ENCODE measurements at places on chromosomes 2 and 18.

DNA sequence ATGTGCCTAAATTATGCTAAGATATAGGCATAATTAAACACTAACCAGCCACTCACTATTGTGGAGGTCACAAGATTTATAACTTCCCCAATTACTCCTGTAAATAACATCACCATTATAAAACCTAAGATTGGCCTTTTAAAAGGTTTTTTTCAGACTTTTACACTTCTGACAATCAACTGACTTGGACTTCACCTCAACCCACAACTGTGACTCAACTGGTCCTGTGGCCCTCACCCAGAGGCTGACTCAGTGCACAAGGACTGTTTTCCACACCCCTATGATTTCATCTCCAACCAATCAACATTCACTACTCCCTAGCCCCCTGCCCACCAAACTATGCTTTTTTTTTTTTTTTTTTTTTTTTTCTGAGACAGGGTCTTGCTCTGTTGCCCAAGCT lies 11.6 kb downstream of the TTR start:
- DNase-seq = peak; percentile 10

- DNase-seq = no peak
Observed at GRCh38 chr2:23423062-23423872, 38.3 kb downstream of the KLHL29 start.

DNA sequence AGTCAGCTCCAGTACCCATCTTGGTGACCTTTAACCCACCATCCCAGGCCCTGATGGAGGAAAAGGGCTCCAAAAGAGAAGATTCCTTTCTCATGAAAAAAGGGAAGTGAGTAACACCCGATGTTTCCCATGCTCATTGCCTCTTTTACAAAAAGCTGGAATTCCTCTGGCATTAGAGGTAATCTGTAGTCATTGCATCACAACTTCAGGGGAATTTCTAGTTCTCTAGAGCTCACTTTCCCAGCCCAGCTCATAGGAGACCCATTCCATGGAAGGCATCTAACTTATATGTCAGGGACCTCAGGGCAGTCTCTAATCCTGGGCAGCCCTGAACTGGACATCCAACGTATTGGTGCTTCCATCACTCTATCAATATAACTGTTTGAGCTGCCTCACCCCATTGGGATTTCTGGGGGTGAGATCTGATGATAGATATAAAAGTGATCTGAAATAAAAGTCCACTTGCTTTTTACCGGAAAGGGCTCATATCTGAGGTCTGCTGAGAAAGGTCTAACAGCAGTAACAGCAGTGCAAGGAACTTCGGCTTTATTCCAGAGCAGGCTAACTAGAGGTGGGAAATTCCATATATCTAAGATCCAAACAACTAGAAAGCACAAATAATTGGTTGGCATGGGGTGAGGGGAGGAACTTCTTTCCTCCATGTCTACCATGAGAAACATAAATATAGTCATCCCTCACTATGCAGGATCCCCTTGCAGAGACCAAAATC lies 106.1 kb downstream of the ETAA1 start:
- DNase-seq = no peak

DNA sequence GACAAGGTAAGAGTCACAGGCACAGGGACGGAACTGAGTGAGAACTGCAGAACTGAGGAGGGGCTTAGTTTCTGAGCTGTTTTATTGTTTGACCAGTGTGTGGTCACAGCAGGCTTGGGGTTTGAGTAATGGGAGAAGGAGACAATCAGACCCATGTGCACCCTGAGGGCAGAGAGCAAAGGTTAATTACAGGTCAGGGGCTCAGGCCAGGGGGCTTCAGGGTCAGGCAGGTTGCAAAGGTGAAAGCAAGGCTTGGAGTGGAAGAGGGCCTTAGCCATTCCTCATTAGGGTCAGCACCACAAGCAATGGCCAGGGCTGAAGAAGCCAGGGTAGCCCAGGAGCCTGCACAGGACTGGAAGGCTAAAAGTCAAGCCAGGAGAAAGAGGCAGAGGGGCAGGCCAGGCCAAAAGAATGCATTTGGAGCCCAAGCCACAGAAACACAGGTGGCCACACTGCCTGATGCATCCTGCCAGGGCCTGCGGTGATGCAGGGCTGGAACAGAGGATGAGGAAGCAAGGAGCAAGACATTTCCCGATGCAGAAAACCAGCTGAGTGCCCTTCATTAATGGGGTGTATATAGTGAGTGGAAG lies 209.8 kb upstream of the GYPC start:
- DNase-seq = no peak

DNA sequence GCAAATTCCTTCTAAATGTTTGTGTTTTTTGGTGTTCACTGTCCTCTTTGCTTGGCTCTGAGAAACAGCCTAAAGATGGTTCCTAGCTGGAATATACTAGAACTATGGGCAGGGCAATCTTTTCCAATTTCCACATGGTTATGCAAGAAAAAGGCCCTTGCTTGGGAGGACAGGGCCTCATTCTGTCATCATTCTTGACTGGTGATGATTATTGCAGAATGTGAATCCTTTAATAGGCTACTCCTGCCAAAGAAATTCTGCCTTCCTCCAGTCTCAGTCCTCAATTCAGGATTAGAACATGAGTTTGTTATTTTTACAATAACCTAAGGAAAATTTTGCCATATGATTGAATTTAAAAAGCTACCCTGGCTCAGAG lies 218.7 kb downstream of the HNMT start:
- no peak for DNase-seq

DNA sequence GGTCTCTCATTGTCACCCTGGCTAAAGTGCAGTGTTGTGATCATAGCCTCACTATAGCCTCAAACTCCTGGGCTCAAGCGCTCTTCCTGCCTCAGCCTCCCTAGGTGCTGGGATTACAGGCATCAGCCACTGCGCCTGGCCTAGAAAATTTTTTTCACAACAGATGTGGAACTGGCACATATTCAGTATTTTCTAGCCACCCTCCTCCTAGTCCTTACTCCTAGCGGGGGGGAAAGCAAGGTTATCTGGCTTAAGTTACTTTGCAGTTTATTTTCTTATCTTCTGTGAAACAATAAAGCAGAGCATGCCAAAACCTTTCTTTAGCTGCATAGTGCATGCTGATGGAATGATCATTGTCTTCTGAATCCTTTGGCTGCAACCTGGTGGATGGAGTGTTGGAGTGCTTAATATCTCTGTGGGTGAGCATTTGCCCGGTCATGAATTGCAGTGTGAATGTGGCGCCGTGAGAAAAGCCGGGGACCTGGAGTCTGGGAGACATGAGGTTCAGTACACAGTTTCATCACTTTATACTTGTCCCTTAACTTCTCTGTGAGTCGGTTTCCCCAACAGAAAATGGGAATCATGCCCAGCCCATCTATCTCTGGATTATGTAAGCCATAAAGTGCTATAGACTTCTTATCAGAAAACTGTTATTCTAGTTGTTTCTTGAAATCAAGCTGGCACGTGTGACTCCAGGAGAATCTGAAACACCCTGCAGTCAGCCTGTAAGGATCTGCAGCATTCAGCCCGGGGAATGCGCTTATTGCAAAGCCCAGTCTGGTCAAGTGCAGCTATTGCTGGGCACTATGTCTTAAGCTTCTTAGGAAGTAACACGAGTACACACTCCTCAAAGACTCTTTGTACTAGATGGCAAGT lies 38.2 kb upstream of the MAP3K20 start:
- DNase-seq = no peak

DNA sequence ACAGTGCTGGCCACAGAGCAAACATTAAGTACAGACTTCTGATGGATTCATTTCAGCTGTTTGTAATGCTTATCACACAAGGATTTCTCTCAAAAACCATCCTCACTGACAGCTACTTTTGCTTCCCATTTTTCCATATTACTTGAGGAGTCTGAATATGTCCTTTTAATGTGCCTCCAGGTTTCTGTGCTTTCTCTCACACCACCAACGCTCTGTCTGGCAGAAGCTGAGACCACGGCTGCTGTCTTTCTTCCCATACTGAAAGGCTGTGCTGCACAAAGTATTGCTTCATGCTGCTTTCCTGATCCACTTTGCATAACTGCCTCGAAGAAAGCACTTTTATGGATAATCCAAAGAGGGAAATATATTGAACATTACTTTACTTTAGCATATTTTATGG lies 312.1 kb upstream of the ZEB2 start:
- no peak for DNase-seq

DNA sequence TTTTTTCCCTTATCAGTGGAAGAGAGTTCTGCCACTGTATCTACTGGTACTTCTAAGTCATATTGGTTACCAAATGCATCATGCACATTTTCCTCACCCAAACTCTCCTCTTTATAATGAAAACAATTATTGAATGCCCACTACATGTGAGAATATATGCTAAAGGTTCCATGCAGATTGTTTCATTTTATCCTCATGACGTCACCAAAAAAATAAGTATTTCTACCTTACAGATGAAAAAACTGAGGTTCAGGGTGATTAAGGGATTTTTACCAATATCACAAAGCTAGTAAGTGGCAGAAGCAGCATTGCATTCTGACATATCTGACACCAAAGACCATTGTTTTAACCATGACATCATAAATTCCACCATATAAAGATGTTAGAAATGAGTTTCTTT lies 51.9 kb upstream of the ZEB2 start:
- DNase-seq = no peak

DNA sequence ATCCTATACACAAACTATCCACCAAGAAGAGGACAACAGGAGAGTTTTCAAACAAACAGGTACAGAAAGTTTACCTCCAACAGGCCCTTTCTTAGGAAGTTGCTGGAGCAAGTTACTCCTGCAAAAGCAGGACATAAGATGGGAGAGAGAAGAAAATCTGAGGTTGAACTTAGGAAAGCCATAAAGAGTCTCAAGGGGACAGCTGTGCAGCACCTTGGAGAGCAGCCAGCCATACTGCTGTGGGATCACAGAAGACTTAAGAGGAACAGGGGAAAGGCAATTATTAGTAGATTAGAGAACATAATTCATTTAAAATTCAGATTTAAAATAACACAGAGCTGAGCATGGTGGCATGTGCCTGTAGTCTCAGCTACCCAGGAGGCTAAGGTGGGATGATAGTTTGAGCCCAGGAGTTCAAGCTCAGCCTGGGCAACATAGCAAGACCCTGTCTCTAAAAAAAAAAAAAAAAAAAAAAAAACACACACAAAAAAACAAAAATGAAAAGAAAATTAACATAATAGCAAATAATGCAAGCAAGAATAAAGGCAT lies 148.1 kb upstream of the SIX3 start:
- DNase-seq = no peak

GRCh38 chr2:177211576-177212105 lies 953 bp upstream of the HNRNPA3 start:
- DNase-seq = no peak

GRCh38 chr2:234467289-234467688 lies 29.6 kb downstream of the ARL4C start:
- DNase-seq = no peak
